Right renal cortex interstitium (tissue), 3 donors: ENCODE measurements at places on chromosomes 3 and 15.

DNA sequence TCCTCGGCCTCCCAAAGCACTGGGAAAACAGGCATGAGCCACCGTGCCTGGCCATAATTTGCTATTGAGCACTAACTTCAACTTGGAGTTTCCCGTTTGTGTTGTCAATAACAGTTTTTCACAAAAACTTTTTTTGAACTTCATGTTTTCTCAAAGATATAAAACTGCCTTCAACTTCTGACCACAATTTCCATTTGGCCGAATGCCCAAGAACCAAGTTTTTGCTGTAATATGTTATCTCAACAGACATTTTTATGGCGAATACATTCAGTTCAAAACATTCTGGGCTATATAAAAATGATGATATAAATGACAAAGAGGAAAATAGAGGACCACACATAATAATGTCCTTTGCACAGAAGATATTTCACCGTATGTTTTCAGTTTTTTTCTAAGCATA is 56.4 kb downstream of the NEDD4 start:
- DNase-seq = peak; percentile 48

- DNase-seq = no peak
These were observed 266.2 kb downstream of the LSAMP start for GRCh38 chr3:116179091-116179490.

DNA sequence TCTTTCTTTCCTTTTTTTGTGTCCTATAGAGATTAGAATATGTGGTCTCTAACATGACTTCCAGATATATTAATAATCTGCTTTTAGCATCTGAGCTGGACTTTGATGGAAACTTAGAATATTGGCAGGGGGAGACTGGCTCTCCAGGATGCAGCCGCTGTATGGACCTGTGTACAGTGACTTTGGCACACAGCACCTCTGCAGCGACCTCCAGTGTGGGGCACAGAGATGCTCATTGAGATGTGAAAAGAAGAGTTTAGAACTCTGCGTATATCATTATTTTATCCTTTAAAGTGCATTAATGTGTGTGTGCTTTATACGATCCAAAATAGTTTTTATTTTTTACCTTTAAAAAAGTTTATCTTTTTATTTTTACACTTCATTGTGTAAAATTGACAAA is 18.3 kb downstream of the CFAP161 start:
- DNase-seq = no peak

- DNase-seq = no peak
These were observed 328.4 kb upstream of the UMPS start for GRCh38 chr3:124401843-124402242.

- DNase-seq = no peak
These were observed 119.3 kb downstream of the SMAD6 start for GRCh38 chr15:66821307-66821706.

DNA sequence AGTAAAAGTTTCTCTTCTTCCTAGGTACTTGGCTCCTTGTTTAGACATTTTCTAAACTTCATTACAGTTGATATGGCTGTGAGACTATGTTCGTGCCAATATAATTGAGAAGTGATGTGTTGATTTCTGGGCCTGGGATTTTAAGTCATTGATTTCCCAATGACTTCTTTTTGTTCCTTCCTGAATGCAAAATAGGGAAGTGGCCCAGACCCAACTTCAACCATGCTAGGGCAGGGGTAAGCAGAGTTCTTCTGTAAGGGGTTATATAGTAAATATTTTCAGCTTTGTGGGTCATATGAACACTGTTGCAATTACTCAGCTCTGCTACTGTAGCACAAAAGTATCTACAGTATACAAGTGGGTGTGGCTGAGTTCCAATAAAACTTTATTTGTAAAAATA is 320.1 kb upstream of the WNT5A start:
- DNase-seq = no peak

DNA sequence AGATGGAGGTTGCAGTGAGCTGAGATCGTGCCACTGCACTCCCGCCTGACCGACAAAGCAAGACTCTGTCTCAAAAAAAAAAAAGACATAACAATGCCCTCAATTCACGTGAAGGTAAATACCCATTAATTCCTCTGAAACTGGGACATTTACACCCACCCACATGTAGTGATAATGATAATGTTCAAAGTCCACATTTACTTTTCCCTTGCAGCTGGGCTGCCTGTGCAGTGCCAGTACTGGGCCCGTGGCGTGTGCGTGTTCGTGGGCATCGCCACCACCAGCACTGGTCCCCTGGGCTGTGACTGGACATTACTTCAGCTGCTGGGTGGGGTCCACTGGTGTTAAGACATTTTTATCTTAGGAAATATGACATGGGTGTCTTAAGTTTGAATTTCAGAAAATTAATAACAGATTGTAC is 123.6 kb downstream of the SLC25A26 start:
- DNase-seq = no peak

GRCh38 chr3:43559961-43560360 is 61.9 kb downstream of the ANO10 start:
- DNase-seq = no peak

GRCh38 chr3:24101676-24102168 is 156.6 kb downstream of the NR1D2 start:
- DNase-seq = no peak
